Stimulated activated CD8-positive, alpha-beta memory T cell treated with anti-CD3 and anti-CD28 coated beads, Interleukin-7, amount 100 ng/mL, for 1 hour (primary cell): ENCODE measurements at places on chromosomes 5 and 9.

GRCh38 chr9:36441966-36442365 lies 41.9 kb upstream of the RNF38 start:
- DNase-seq = no peak

- DNase-seq = no peak
These were observed 157.6 kb downstream of the CD180 start for GRCh38 chr5:67038817-67039603.

GRCh38 chr5:136080113-136080482 lies 51.3 kb downstream of the TGFBI start:
- no peak for DNase-seq

GRCh38 chr5:178766936-178767912 lies 36.8 kb upstream of the ZNF354A start:
- no peak for DNase-seq

GRCh38 chr5:131607903-131608540 lies 27.0 kb downstream of the RAPGEF6 start:
- DNase-seq = no peak

GRCh38 chr9:20988671-20989315 lies 42.6 kb downstream of the HACD4 start:
- DNase-seq = no peak

GRCh38 chr5:179623906-179624741 lies 653 bp upstream of the HNRNPH1 start:
- DNase-seq = peak; percentile 29

- no peak for DNase-seq
These were observed 75.7 kb downstream of the NR6A1 start for GRCh38 chr9:124695280-124695890.

- no peak for DNase-seq
These were observed 162.1 kb downstream of the TENT4A start for GRCh38 chr5:6875376-6875775.

GRCh38 chr9:72800328-72800994 lies 152.4 kb downstream of the ALDH1A1 start:
- DNase-seq = no peak

DNA sequence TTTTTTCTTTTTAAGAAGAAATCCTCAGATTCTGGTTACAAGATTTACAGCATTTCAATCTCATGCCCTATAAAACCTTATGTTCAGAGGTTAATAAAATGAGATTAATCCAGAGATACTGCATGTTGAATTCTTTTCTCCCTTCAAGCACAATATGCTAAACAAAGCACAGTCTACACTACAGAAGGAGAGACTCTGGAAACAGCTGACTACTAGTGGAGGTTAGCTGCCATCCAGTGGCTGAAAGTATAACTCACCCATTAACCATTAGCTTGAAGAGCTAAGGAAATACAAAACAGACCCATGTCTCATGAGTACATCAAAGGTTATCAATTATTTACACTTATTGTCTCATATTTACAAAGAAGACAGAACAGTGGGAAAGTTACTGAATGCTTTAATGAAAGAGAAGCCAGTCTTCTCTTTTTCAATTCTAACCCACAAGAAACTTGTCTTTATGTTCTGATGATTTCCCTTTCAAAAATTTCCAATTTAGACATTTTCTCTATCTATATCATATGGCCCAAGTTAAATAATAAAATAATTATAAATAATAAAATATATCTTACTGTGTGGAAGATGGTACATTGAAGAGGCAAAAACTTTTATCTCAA lies 12.7 kb upstream of the DNAH5 start:
- no peak for DNase-seq

DNA sequence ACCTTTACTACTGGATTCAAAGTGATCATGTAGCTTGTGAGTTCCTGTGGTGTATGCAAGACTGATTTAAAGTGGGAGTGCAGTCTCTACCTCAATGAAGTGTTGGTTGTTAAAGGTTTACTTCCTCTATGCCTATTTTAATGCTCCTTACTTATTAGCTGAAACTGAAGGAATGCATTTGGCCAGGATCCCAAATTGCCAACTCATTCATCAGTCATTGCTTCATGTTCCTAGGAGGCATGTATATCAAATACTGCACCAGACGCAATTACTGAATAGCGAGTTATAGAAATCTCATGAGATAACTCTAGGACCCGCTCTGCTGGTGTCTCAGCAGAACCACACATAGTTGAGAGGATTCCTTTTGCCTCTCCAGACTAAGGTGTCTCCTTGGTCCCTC lies 143.0 kb upstream of the RPS23 start:
- DNase-seq = no peak

GRCh38 chr5:90446961-90447360 lies 27.6 kb downstream of the MBLAC2 start:
- DNase-seq = no peak

GRCh38 chr9:92965061-92965758 lies 17.9 kb downstream of the FGD3 start:
- no peak for DNase-seq

DNA sequence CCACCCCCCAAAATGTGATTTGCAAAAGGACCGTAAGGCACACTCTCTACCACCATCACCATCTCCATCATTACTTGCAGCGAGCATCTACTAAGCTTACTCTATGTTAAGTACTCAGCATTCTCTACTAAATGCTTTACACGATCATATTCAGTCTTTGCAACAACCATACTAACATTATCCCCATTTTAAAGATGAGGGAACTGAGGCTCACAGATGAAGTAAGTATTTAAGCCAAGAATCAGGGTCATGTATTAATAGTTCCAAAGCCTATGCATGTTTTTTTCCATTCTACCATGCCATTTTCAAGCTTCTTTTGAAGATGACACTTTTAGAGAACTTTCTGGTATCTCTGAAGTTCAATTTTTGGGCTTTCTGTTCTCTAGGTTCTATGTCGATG lies 121.7 kb upstream of the ANKRD55 start:
- no peak for DNase-seq

- DNase-seq = no peak
These were observed 18.4 kb downstream of the URM1 start for GRCh38 chr9:128389395-128390149.

- DNase-seq = no peak
These were observed 188.2 kb downstream of the DMRT2 start for GRCh38 chr9:1238407-1238806.

GRCh38 chr9:104831681-104832080 lies 67.8 kb downstream of the NIPSNAP3B start:
- no peak for DNase-seq

GRCh38 chr5:115375893-115376292 lies 79.4 kb upstream of the CCDC112 start:
- DNase-seq = no peak

GRCh38 chr9:86907346-86907745 lies 40.0 kb downstream of the GAS1 start:
- DNase-seq = no peak

DNA sequence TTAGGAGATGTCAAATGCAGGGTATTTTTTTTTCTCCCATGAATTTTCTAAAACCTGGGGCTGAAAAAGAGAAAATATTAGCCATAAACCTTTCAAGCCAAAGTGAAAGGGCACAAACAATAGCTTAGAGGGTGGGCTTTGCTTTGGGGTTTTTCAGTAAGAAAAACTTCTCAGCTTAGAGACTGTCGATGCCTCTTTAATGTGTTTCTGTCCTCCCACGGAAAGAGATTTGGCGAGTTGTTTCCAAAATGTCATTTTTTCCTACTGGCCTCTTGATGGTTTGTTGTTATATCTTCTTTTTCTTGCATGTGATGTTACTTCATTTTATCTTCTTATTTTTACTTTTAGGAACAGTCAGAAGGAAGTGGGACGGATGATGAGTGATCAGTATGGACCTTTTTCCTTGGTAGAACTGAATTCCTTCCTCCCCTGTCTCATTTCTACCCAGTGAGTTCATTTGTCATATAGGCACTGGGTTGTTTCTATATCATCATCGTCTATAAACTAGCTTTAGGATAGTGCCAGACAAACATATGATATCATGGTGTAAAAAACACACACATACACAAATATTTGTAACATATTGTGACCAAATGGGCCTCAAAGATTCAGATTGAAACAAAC lies 177.3 kb downstream of the SMARCA2 start:
- no peak for DNase-seq

- DNase-seq = no peak
These were observed 14.1 kb downstream of the SPATA9 start for GRCh38 chr5:95668728-95669127.

DNA sequence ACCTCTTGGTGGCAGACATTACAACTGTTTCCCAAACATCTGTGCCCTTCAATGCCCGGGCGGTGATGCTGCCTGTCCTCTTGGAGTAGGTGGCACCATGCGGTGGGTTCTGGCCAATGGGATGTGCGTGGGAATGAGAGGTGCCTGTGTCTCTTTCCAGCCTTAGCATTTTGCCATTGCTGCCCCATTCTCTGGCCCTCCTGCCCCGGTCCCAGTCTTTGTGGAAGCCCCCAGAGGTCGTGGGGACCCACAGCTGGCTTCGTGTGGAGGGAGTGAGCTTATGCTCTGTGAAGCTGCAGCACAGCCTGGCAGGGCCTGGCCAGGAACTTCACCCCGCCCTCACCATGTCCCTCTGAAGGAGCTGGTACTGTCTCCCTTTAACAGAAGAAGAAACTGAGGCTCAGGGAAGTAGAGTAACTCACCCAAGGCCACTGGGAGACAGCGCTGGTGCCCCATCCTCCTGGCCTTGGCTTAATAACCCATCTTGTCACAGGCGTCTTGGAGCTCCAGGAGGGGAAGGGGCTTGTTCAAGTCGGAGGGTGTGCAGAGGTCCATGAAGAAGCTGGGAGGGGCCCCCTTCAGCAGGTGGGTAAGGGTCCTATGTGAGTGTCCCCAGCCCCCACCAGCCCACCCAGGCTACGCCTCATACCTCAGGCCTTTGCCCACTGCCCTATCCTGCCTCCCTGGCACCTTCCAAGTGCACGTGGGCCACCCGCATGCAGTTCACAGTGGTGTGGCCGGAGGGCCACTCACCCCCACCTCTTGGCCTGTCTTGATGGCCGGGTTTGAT lies 173.6 kb downstream of the GAPVD1 start:
- DNase-seq = no peak

DNA sequence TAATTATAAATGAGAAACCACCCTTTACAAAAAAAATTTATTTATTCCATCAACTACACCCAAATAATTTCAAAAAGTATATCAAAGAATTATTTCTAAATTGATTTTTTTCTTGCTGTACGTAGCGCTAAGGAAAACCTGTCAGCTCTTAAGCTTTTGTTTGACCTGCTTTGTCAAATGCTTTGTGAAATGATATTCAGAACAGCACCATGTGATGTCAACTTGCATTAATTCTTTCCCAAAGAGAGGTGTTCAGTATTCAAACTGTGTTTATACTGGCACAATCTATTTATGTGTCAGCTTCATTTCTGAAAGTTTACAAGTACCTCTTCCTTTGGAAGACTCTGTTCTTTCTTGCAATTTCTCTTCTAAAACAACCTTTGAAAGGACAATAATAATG lies 12.0 kb upstream of the ARSB start:
- DNase-seq = no peak

GRCh38 chr5:148343046-148343407 lies 7.7 kb downstream of the SPINK9 start:
- DNase-seq = no peak

DNA sequence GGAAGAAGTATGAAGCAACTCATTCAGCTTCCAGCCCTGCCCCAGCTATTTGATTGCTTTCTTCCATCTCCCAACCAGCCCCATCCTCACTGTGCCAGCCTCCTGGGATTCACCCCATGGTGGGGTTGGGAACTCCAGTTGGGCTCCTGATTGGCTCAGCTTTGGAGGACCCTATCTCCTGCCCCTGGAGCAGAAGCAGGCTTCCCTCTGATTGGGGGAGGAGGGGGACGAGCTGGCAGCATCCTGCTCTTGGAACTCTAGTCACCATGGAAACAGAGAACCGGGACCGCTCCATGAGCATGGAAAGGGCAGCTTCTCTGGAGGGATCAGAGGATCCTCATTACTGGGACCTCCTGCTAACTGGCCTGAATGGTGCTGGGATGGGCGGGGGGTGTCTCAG lies 2.6 kb downstream of the SLC6A7 start:
- DNase-seq = no peak

- DNase-seq = no peak
These were observed 25.6 kb downstream of the CARNMT1 start for GRCh38 chr9:75002422-75003023.

DNA sequence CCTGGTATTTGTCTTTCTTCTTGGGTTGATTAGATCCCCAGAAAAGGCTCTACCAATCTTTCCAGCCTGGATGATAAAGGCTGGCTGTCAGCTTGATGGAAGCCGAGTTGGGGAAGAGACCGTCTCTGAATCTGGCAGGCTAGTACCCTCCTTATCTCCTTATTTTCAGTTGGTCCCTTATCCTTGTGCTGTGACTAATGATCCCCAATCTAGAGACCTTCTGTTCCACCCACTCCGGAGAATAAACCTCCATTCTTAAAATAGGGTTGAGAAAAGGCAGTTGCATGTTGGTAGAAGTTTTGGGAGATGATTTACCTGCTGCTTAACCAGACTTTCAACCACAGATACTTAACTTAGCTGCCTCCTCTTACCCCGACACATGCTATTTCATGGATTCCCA lies 52.3 kb downstream of the PRKACG start:
- no peak for DNase-seq

DNA sequence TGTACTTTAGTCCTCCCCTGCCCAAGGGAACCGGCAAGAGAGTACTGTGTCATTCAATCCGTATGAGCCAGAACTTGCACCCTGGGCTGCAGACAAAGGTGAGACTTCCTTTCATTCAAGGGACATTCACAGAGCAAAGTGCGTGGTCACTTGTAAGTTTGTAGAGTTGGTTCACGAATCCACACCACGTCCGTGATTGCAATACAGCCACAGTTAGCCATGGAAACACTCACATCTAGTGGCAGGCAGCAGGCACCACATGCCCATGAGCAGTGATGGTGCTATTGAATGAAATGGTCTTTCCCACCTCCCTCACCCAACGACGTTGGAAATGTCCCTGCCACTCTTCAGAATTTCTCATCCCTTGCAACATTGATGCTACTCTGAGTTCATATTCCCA lies 72.6 kb downstream of the SYK start:
- no peak for DNase-seq

DNA sequence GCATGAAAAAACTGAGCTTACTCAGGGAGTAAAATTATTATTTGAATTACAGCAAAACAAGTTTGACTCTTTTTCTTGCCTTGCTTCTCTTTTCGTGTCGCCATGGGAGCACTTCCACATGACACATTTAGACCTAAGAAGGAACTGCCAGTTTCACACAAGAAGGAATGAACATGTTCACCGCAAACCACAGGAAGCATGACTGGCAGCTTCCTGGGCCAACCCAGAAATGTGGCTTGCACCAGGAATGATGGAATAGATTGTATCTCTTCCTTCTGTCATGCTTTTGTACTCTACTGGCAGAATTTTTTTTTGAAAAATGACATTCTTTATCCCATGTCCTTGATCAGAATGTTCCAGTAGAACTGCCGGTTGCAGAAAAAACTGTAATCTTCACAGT lies 32.9 kb upstream of the MAN2A1 start:
- no peak for DNase-seq

GRCh38 chr5:44535621-44536020 lies 146.4 kb upstream of the FGF10 start:
- no peak for DNase-seq

GRCh38 chr5:93099902-93100347 lies 481.1 kb downstream of the NR2F1-AS1 start:
- DNase-seq = no peak

- no peak for DNase-seq
These were observed 26.4 kb upstream of the ARHGAP26 start for GRCh38 chr5:142743592-142744441.

GRCh38 chr5:63563008-63563917 lies 399.0 kb downstream of the HTR1A start:
- DNase-seq = no peak

GRCh38 chr5:50832657-50833284 lies 166.3 kb downstream of the PARP8 start:
- no peak for DNase-seq

- DNase-seq = no peak
These were observed 8.1 kb downstream of the FAM193B start for GRCh38 chr5:177546258-177546741.
